Muscle of leg (tissue), 16 donors: ENCODE measurements at places on chromosomes 16 and 17. TPM values are rescaled to one million over a fixed set of nuclear protein-coding genes. Genes with fewer than 3 reads are reported as not detected.

CYLD gene
- polyA plus RNA-seq, result 18.7 TPM

SEZ6 gene
- polyA plus RNA-seq, result 0.32 TPM

ERAL1 gene
- 45.6 TPM for polyA plus RNA-seq

SPATA20 gene
- 34.2 TPM for polyA plus RNA-seq

HBM gene
- 19.8 TPM for polyA plus RNA-seq

KRTAP17-1 gene
- not detected for polyA plus RNA-seq

SPATA32 gene
- polyA plus RNA-seq, result not detected

NHLRC4 gene
- polyA plus RNA-seq, result 1.8 TPM

SPHK1 gene
- polyA plus RNA-seq, result 1.6 TPM

BCO1 gene
- 0.39 TPM for polyA plus RNA-seq

KCTD13 gene
- 12.4 TPM for polyA plus RNA-seq

WNK4 gene
- 0.88 TPM for polyA plus RNA-seq

WFIKKN1 gene
- 0.45 TPM for polyA plus RNA-seq

SSTR5 gene
- 0.13 TPM for polyA plus RNA-seq

PROCA1 gene
- 3.4 TPM for polyA plus RNA-seq

ALOX12 gene
- 1.1 TPM for polyA plus RNA-seq

ZSCAN10 gene
- 0.30 TPM for polyA plus RNA-seq

AHSP gene
- polyA plus RNA-seq, result 19.2 TPM

PFN1 gene
- polyA plus RNA-seq, result 443 TPM

AANAT gene
- polyA plus RNA-seq, result 0.20 TPM

SEPTIN1 gene
- 2.0 TPM for polyA plus RNA-seq

ZFHX3 gene
- 5.9 TPM for polyA plus RNA-seq

HOXB4 gene
- 0.79 TPM for polyA plus RNA-seq

SOX15 gene
- 1.7 TPM for polyA plus RNA-seq

ALDH3A1 gene
- polyA plus RNA-seq, result 0.57 TPM

SMYD4 gene
- polyA plus RNA-seq, result 8.1 TPM

RNFT1 gene
- polyA plus RNA-seq, result 12.7 TPM

TPSD1 gene
- polyA plus RNA-seq, result 0.14 TPM

PPP1R1B gene
- polyA plus RNA-seq, result 0.56 TPM

GPRC5B gene
- 81.8 TPM for polyA plus RNA-seq

USP6 gene
- 7.4 TPM for polyA plus RNA-seq

TOP2A gene
- 87.6 TPM for polyA plus RNA-seq

TMEM238L gene
- not detected for polyA plus RNA-seq

DOC2A gene
- polyA plus RNA-seq, result 0.81 TPM

MYOCD gene
- 0.34 TPM for polyA plus RNA-seq

CDH8 gene
- polyA plus RNA-seq, result 1.8 TPM

CDK5R1 gene
- polyA plus RNA-seq, result 10.0 TPM

RAB37 gene
- polyA plus RNA-seq, result 1.1 TPM

CA7 gene
- polyA plus RNA-seq, result not detected
